ENCODE measurements at places on chromosomes 3 and 15.

DNA sequence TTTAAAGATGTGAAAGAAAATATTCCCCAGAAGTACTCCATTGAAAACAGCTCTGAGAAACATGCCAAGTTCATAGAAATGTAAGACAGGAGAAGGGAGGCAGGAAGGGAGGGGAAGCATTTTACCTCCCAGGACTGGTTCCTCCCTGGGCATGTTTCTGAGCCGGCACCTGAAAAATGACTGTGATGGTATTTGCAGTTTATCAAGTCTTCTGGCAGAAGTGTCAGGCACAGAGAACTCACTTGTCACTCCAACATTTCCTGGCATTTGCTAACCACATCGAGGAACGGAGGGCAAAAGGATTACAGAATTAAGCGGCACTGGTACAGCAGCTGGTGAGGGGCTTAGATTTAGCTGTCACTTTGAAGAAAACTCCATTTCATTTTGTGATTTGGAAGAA is 1054.0 kb downstream of the TUSC7 start:
- DNase-seq, result no peak

DNA sequence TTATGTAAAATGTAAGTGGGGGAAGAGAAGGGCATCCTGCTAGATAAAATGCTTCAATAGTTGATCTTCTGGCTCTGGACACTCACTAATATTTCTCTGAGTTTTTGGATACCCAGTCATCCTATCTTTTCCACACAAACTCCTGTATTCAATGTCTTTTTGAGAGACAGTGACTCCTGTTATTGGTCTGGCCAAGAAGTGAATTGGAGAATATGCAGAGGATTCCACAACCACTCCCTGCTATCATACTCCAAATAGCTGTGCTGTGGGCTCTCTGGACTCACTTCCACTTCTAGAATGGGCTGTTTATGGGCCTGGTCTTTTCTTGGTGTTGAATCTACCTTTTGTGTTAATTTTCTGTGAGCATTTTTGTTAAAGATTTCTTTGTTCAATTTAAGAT is 376.8 kb downstream of the NLGN1 start:
- no peak for DNase-seq

DNA sequence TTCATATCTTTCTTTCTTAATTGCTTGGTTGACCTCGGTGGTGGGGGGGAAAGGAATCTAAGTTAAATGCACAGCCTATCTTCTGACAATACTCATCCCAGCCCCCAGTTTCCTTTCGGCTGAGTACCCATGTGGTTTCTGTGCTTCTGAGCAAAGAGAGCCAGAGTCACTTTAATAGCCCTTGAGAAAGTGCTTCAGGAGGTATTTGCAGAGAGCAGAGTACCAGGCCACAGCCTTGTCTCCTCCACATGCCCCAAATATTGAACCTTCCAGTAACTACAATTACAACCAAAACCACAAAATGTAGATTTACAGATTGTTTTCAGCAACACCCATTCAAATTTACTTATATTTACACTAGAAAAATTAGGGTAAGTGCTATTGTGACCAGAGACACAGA is 647.4 kb downstream of the NR2F2 start:
- DNase-seq, result no peak

DNA sequence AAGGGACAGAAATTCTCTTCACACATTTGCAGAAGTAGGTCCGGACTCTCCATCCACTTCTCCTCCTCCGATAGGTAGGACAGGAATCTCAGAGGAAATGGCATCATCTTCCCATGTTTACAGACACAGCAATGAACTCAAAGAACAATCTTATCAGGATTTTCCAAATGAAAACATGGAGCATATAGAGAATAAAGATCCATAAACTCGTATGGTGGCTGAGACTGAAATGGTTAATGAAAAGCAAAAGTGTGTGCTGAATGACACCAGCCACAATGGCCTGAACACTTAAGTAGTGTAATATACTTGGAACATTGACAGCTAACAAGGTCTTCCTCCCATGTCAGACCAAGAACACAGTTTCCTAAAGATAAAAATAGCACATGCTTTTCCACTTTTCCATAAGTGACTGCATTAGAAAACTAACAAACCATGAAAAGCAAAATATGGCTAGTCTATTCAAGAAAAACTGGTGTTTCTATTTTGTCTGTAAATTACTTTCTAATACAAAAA is 5.8 kb downstream of the CCRL2 start:
- no peak for DNase-seq

DNA sequence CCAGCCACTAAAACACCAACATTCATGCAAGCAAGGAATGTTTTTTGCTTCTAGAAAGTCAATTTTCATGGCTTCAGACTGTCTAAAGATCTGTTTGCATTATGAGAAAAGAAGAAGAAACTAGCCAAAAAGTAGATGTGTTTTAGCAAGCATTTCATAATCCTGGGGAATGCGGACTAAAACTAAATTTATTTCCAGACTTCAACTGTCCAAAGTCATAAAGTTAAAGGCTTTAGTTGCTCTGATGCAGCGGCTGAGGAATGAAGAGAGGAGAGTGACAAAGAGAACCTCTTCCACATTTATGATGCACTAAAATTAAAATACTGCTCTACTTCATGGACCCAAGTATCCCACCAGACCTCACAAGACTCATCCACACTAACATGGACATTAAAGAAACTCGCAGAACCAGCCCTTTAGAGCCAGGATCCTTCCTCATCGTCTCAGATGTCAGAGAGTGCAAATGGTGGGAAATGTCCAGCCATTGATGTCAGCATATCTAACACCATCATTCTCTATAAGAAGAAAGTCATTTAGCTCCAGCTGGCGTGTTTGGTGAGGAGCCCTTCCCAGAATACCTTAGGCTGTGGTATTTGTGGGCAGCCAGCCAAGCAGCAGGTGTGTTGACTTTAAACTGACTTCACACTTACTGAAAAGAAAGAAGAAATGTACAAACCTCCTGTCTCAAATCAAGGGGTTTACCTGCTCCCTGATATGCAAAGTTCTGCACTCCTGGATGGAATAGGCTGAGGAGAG is 17.4 kb downstream of the FYCO1 start:
- no peak for DNase-seq

GRCh38 chr3:128703561-128703960 is 22.4 kb upstream of the RAB7A start:
- DNase-seq, result no peak

- DNase-seq, result no peak
Observed at GRCh38 chr3:128550113-128550440, 57.1 kb upstream of the GATA2 start.

DNA sequence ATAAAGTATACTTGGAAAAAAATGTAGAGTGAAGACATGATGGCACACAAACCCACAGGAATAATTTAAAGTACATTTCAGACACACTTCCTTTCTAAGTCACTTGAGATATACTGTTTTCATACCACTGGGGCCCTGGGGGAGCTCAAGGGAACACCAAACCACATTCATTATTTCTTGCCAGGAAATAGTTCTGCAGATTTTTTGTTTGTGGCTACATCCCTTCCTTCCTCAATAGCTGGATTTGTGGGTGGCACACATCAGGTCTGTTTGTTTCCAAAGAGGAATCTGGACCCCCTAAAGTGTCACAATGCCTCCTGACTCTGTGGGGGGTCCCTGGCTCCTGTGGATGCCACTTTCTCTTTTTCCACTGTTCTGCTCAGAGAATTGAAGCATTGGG is 153.5 kb upstream of the COL8A1 start:
- no peak for DNase-seq

DNA sequence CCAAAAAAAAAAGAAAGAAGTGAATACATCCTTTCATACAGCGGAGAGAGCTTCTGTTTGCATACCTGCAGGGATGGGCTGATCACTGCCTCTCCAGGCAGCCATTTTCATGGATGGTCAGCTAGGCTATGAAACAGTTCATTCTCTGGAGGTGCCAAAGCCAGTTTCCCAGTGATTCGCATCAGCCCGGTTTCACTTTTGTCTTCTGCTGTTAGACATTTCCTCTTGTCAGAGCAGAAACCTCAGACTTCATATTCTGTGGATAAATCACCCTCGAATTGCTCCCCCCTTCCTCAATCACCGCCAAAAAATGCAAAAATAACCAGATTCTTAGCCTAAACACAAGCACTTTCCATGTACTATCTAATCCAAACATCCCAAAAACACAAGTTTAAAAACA is 225.6 kb downstream of the ADAMTS9 start:
- DNase-seq, result no peak

GRCh38 chr15:100252359-100252758 is 89.4 kb downstream of the ADAMTS17 start:
- no peak for DNase-seq

- no peak for DNase-seq
Observed at GRCh38 chr15:92614791-92615785, 40.5 kb downstream of the FAM174B start.

DNA sequence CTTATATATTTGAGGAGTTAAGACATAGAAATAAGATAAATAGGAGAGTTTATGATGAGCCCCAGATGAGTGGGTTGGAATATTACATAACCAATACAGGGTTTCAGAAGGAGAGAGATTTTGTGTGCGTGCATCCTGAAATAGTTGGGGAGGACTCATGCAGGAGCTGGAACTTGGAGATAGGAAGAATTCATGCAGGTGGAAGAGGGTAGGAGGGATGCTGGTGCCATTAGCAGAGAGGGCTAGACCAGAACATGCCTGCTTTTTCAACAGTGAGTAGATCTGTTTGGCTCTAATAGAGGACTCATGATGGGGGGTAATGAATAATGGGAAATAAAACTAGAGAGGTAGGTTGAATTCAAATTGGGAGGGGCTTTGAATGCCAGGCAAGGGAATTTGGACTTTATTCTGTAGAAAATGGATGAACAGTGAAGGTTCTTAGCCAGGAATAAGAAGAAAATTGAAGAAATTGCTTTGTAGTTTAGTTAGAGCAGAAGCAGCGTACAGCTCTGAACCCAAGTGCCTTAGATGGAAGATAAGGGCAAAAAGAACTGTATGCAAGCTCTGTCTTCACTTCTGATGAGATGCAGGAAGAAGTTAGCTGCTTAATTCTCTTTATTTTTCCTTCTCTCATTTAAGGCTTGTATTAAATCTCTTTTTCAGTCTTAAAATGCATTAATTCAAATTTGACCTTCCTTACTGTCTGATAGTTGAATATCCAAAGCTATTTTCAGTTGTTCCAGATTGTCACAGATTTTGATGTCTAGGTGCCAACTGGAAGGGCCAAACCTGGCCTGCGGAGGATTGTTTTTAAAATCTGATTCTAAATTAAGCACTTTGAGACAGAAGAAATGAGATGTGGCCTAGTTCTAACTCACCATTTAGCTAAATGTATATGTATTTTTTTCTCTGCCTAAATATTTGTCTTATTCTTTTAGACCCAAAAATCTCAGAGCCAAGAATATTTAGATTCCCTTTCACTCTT is 86.3 kb downstream of the PPM1L start:
- DNase-seq, result no peak

DNA sequence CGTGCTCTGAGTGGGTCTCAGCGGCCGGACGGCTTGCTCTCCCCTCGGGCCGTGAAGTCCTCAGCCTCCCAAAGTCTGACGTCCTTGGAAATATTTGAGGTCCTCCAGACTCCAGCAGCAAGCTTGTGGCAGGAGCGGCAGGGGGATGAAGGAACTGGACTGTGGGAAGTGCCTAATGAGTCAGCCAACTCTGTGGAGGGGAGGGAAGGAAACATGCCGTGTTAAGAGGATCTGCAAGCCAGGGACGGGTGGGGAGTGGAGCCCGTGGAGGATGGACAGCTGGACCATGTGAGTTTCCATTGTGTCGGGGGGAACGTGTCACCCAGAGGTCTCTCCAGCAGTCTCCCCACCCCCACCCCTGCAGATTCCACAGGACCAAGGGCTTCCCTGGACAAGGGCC is 39.4 kb upstream of the IDH2 start:
- DNase-seq, result no peak

DNA sequence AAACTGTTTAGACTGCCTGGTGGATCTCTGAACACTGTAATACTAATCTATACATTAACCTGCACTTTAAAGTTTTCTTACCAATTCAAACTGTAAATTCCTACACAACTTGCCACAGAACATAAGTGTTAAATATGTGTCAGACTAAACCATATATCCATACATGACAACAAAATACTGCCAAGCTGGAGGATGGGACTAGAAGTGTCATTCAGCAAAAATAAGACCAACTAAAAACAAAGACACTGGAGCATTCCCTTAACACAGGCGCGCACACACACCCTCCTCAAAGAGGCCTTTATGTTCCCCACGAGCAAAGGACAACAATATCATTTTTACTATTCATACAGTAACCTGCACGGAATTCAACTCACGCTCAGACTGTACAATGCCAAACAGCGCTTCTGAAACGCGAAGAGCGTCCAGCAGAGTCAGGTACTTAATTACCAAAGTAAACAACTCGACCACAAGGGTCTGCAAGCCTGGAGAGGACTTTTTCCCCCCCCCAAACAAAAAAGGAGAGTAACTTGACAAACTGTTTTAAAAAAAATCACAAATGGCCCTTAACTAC is 1.1 kb downstream of the DCUN1D1 start:
- DNase-seq, result no peak

DNA sequence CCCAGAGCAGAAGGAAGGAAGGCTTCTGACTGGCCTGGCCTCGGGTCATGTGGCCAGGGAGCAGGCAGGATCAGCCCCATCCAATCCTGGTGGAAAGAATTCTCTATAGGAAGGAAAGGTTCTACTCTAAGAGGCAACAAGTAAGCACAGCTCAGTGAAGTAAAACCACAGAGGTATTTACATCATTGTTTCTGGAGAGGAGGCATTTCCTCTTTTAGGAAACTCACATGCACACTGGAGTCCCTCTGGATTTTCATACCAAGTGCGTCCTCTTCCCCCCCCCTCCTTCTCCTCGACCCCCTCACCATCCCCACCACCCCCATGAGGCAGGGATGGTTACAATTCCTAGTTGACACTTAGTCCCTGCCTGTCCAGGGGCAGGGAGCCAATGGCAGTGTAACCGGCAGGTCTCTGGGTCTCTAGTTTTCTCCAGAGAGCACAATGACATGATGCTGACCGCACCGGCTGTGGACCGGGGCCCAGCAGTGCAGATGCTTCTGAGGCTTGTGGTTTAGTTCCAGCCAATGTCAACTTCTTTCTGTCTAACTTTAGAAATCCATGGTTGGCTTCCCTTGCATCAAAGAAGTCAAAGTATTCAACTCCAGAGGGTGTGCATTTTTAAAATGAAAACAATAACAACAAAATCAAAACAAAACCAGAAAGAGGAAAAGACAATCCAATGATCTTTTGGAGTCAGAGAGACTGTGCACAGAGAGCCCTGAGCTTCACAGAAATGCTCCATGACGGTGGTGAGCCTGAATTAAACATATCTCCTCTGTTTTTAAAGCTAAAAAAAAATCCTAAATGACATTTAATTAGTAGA is 230.3 kb upstream of the TLE3 start:
- DNase-seq, result no peak

GRCh38 chr3:5581743-5582142 is 394.2 kb downstream of the EDEM1 start:
- DNase-seq, result no peak

GRCh38 chr15:65286704-65287519 is at the start of gene PARP16:
Gene PARP16 (minus strand): TSS chr15:65286883. CDS start chr15:65286426, 457 bp downstream.
- peak; percentile 89 for DNase-seq

- no peak for DNase-seq
Observed at GRCh38 chr3:183490653-183491052, 62.2 kb upstream of the MCF2L2 start.

DNA sequence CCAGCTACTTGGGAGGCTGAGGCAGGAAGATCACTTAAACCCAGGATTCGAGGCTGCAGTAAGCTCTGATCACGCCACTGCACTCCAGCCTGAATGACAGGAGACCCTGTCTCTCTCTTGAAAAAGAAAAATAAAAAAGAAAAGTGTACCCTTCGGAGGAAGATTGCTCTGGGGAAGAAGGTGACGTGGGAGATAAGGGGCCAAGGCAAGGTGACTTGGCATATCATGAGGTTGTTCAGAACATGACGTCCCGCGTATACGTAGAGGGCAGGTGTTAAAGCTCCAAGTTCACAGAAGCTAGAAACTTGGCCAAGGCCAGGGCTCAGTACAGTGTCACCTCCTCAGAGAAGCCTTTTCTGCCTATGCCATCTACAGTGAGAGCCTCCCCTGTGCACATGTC is 6.7 kb upstream of the ACAD9 start:
- DNase-seq, result no peak
